ENCODE measurements at places on chromosomes 13 and 19. TPM values are rescaled to one million over a fixed set of nuclear protein-coding genes. Genes with fewer than 3 reads are reported as not detected.
A peak's percentile ranks its signal among the peaks of the same experiment; 100 is the strongest.

Gene FGF22
- polyA plus RNA-seq, result 0.24 TPM

Gene COL5A3
- polyA plus RNA-seq, result 5.6 TPM

DNA sequence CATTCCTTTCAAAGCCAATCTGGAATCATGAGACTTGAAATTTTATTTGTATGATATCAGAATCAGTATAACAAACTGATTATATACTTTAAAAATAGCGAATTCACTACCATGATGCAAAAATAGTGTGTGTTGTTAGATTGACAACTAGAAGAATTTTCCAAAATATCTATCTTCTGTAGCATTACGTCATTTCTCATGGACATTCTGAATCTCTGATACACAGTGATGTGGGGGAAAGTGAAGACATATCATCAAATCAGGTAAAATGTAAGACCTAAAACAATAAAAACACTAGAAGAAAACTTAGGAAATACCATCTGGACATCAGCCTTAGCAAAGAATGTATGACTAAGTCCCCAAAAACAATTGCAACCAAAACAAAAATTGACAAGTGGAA is 1292.0 kb upstream of the PCDH9 start:
- no peak for DNase-seq

- DNase-seq, result peak; percentile 90
These were observed at the start of gene EEF2 for GRCh38 chr19:3984908-3985642. Gene EEF2, minus strand, starts transcription at chr19:3985463. Its CDS starts 83 bp downstream, at chr19:3985380.

DNA sequence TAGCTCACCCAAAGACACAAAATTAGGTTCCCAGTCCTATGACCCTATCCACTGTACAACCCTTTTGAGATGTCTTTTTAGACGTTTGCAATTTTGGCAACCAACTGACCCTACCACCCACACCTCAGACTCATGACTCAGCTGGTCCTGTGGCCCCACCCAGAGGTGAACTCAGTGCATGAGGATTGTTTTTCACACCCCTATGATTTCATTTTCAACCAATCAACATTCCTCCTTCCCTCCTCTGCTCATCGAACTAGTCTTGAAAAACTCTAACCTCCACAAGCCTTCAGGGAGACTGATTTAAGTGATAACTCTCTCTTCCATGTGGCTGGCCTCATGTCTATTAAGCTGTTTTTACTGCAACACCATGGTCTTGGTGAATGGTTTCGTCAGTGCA is 350.7 kb downstream of the UQCRFS1 start:
- DNase-seq, result no peak

All from large intestine (tissue), 12 donors.